GM19239 (cell line): ENCODE measurements at places on chromosomes 11 and 22.

DNA sequence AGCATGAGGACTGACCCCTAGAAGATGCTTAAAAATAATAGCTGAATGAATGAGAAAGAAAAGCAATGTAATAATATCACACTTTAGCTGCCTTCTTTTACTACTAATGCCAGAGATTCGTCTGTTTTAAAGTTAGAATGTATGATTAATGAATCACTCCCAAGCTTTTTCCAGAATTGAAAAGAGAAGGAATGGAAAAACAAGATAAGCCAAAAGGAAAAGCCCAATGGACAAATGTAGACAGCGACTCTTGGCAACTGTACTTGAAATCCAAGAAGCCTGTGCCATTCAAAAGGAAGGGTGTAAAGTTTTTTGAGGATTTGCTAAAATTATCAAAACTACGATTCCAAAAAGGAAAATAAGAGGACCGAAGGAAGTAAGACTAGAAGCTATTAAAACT lies 40.8 kb upstream of the PAMR1 start:
- DNase-seq = no peak

DNA sequence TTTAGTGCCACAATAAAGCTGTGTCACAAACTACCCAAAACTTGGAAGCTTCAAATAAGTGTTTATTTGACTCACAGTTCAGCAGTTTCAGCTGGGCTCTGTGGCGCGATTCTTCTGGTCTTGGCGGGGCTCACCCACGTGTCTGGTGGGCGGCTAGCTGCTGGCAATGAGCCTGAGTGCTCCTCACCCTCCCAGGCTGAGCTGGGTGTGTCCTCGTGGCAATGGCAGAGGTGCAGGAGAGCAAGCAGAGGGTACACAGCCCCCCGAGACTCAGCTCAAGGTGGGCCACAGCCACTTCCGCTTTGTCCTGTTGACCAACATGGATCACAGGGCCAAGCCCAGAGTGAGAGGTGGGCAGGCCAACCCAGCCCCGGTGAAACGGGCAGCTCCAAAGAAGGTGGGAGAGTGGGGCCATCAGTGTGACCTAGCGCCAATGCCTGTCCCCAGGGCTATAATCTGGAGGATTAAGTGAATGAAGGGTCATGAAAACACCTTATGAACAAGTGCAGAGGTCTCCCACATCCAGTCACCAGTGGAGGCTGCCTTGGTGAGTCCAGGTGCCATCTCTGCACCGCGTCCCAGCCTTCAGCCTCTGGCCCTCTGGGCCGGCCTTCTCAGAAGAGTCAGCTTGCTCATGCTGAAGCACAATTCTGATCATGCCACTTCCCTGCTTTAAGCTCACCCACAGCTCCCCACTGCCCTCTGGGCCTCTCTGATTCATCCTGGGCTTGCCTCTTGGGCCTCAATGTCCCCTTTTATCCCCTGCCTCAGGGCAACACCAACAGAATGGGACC lies 74.6 kb upstream of the RTL6 start:
- DNase-seq = no peak

DNA sequence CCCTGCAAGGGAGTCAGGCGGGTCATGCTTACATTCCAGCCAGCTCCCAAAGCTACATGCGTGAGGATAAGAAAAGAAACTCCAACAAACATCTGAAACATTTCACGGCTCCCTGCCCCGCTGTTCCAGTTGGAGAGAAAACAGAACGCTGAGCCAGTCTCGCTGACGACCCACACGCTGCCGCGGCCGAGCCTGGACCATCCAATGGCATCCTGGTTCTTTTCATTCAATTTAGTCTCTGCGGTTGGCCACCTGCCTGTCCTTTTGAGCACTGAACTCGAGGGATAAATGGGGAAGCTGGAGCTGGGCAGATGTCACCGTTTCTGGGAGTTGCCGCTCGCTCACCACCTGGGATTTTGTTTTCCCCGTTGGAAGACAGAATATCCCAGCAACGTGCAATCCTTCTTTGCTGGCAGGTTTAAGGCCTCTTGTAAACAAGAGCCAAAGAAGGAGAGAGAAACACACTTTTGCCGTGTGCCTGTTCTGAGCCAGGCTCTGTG lies 45.3 kb upstream of the SHISAL1 start:
- no peak for DNase-seq

- no peak for DNase-seq
Measured at GRCh38 chr22:50415426-50415825, 59.4 kb downstream of the SBF1 start.

DNA sequence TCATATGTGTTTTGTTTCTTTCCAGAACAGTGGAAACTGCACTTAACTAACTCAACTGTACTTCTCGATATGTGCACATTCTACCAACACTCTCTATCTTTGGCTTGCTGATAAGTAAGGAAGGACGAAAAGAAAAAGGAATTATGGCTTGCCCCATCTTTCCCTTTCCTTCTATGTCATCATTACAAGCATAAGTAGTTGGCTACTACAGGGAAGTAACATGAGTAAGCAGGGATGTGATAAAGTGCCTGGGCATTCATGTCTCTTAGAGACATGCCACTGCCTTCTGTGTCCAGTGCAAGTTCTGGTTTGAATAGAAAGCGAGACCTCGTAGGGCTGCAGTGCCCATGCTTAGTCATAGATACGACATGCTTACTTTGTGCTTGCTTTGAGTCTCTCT lies 342.5 kb downstream of the ETS1 start:
- no peak for DNase-seq

GRCh38 chr11:6203327-6203726 lies 2.0 kb upstream of the C11orf42 start:
- no peak for DNase-seq

GRCh38 chr11:78429660-78430059 lies 12.0 kb upstream of the GAB2 start:
- no peak for DNase-seq

DNA sequence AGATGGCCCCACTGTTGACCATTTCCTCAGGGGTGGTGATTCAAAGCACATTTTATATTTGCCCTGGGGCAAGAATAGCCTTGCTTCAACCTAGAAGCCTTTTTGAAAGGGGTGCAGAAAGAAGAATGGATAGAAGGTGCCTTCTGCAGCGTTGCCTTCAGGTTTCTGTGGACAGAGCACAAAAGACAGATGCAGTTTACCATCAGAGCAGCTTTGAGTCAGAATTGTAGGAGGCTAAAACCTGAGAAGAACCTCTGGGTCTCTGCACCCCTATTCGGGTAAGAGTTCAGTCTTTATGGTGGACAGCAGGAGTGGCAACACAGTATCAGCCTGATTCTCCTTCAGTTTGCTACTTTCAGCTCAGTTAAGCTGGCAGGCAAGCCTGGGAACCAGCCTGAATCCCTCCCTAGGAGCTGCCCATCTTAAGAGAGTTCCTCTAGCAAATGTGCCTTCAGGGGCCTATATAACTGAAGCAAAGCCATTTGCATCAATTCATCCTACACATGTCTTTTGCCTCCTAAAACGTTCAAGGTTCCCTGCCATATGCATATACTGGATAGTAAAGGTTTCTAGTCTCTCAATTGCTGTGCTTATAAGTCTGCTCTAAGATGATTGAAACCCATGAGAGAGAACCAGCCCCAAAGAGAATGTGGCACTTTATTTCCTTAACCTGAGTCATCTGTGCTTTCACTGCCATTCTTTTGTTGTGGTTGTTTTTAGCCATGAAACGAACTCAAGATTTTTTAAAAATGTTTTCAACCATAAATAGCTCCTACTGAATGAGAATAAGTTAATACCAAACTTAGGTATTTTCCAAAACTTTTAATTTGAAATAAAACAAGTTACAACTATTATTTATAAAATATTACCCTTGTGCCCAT lies 123.0 kb downstream of the TRIM44 start:
- DNase-seq = no peak

GRCh38 chr11:71163371-71163770 lies 89.0 kb downstream of the SHANK2 start:
- DNase-seq = no peak

DNA sequence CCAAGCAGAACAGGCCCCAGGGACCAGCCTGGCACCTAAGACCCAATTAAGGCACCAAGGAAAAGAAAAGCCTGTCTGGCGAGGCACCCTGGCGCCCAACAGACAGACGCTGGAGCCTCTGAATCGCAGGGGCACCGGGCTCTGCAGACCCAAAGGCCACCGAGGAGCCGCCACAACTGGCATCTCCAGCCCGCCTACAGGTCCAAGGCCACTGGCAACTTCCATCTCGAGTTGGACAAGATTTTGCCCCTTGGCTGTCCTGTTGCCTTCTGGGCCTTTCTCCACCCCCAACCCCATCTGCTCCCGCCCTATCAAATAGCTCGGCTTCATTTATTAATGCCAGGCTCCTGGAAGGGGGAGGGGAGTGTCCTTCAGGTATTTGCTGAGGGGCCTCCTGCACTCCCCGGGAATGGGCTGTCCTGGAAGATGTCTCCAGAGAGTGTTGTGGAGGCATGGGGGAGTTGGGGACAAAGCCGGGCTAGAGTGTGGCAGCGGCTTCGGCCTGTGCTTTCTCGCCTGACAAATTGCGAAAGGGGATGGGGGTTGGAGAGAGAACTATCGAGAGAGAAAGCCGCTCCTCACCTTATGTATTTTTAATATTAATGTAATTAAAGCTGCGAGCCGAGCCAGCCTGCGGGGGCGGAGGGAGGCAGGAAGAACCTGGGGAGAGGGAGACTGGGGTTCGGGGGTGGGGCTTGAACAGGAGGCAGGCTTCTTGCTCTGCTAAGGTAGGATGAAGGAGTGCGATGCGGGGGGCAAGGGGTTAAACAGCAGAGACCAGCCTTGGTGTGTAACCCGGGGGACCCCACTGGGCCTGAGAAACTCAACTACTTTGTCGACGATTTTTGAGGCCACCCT lies 2.0 kb downstream of the DSCAML1 start:
- no peak for DNase-seq

DNA sequence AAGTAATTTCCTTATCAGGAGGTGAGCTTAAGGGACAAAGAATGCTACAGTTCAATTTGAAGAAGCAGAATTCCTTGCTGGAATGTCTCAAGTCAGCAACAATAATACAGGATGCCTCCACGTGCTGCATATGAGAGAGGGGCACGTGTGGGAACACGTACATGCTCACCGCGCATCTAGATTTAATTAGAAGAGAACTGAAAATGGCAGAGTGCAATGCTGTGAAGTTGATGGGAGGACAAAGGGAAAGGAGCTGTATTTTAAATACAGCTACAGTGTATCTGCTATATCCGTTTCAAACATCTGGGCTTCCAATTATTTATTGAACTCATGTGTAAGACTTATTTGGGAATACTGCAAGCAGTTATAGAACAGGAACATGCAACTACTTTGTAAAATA lies 328.7 kb downstream of the SOX6 start:
- no peak for DNase-seq

- no peak for DNase-seq
Measured at GRCh38 chr11:114090225-114090910, 30.9 kb downstream of the ZBTB16 start.

GRCh38 chr11:68735646-68736045 lies 15.7 kb downstream of the TESMIN start:
- DNase-seq = no peak

DNA sequence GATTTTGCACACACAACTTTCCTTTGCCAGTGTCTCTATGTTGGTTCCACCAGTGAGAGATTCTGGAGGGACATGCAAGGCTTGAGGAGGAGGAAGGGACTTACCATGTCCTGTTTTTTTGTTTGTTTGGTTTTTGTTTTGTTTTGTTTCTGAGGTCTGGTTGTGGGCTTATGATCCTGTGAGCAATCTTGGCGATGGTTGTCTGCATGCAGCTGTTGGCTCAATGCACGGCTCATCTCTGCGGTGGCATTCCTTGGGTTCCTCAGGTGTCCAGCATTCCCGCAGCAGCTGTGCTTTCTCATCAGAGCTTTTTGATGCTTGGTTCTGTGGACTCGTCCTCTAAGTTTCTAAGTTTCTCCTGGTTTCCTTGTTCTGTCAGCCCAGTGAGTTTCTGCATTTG lies 4.8 kb upstream of the NNMT start:
- no peak for DNase-seq

GRCh38 chr11:17473071-17473744 lies 3.4 kb downstream of the ABCC8 start:
- no peak for DNase-seq

GRCh38 chr11:106988151-106989077 lies 29.9 kb downstream of the GUCY1A2 start:
- DNase-seq = no peak

DNA sequence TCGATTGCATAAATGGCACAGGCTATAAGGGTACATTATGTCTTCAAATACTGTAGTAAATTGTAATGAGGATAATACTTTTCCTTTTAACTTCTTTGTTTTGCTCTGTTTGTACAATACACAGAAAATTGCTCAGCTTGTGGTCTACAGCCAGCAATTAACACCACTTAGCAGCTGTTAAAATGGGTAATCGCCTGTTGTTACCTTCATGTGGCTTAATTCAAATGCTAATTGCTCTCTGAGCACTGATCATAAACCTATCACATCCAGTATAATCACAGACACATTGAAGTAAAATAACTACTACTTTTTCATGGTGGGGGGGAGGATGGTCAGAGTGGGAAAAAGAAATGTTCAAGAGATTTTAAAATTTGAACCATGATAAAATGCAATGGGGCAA lies 1164.1 kb upstream of the CNTN5 start:
- no peak for DNase-seq

DNA sequence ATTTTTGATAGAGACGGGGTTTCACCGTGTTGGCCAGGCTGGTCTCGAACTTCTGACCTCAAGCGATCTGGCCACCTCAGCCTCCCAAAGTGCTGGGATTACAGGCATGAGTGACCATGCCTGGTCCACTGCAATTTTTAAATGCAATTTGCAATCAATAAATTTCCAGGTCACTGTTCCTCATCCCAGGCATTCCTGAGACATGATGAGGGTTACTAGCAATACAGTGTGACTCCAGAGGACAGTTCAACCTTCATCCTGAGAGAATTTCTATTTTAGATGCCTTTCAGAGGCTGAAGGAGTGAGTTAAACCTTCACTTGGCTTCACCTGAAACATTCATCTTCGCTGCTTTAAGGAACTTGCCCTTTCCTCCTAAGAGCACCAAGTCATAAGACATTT lies 9.7 kb upstream of the UBASH3B start:
- DNase-seq = no peak

DNA sequence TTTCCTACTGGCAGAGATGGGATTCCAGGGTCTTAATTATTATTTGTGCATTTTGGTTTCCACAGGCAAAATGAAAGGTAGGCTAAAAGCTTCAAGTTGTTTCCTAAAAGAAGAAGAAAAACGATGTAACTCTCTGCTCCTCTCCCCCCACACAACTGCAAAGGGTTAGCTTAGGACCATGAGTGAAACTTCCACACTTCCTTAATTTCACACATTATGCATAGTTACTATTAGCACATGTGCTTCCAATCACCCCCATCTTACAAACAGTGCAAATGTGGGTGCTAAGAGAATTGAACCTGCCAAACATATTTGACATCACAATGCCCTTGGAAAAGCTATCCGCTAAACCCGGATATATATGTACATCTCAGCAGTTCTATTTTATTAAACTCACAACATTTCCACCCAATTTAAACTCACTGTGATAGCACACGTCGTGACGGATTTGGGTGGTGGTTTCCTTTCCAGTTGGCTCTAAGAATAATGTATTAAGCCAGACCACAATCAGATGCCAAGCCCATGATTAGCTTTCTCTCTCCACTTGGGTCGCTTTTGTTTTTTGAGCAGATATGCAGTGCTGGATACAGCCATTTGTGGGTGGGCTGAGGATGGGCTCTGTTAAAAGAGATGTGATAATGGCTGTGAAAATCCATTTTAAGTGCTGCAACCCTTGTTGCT lies 245.0 kb upstream of the POU2AF2 start:
- no peak for DNase-seq
